ENCODE measurements at places on chromosomes 2 and 18.

GRCh38 chr2:203786549-203787351 is 80.3 kb downstream of the CD28 start:
- DNase-seq, result no peak

GRCh38 chr2:62604336-62604735 is 98.3 kb upstream of the TMEM17 start:
- DNase-seq, result no peak

DNA sequence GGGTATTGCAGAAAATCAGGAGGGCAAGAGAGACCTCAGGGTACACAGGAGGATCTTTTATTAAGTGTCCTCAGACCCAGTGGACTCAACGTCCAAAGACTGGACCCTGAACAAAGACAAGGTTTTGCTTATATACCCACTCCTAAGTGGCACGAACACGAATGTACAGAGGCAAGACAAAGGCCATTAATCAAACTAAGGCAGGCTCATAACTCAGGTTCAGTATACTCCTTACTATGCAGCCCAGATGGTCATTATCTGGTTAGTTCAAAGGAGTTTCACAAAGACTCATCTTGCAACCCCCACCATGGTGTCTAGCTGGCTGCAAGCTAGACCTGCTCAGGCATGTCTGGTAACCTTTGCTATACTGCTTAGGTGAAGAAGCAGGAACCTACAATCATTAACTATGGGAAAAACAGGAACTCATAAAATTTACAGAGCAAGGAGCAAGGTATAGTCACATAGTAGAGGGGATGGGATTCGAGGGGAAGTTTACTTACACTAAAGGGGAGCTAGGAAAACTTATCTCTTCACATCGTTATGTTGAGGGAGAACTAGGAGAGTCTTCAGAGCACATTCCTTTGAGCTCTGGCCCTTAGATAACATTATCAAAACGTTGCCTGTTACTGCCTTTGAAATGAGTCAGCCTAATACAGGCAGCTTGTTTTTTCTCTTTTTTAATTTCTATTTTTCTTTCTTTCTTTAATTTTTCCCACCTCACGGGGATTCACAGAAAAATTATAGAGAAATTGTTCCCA is 33.9 kb downstream of the SLC4A3 start:
- no peak for DNase-seq

DNA sequence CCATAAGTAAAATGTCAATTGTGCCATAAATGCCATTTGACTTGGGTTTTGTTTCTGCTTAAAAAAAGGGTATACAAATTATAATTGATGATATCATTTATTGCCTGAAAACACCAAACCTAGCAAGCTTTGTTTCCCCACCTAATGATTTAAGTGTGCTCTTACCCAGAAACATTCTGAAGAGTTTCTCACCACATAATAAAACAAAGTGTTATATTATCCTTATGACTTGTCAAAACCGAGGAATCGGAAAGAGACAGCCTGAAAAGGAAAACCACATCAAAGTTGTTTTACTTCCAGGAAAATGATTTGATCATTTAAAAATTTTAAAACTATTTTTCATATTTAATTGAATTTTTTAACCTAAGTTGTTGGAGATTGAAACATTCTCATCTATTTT is 170.5 kb upstream of the SLC39A10 start:
- no peak for DNase-seq

Data from hippocampal formation (tissue), 2 donors.